ENCODE measurements at places on chromosomes 1 and 21.
A peak's percentile ranks its signal among the peaks of the same experiment; 100 is the strongest.

GRCh38 chr1:940107-941014 is 16.6 kb downstream of the SAMD11 start:
- peak; percentile 35 for DNase-seq

DNA sequence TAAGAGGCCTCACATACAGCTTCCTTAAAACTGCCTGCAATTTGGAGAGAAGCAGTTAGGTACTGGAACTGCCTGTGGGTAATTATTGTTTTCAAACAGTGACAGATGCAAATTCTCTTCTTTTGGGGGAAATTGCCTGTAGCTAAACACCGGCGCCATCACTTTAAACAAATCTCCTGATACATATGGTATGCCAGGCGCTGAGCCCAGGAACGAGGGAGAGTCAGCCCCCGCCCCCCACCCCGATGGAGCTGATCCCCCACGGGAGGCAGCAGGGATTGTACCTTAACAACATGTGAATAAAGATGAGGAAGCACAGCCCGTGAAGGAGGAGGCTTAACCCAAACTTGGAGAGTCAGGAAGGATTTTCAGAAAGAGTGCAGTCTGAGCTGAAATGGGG is 7.1 kb downstream of the TMEM51 start:
- no peak for DNase-seq

GRCh38 chr21:38134084-38134873 is 122.5 kb upstream of the KCNJ15 start:
- no peak for DNase-seq

- DNase-seq, result no peak
These were observed 6.8 kb upstream of the NFYC start for GRCh38 chr1:40684669-40685068.

DNA sequence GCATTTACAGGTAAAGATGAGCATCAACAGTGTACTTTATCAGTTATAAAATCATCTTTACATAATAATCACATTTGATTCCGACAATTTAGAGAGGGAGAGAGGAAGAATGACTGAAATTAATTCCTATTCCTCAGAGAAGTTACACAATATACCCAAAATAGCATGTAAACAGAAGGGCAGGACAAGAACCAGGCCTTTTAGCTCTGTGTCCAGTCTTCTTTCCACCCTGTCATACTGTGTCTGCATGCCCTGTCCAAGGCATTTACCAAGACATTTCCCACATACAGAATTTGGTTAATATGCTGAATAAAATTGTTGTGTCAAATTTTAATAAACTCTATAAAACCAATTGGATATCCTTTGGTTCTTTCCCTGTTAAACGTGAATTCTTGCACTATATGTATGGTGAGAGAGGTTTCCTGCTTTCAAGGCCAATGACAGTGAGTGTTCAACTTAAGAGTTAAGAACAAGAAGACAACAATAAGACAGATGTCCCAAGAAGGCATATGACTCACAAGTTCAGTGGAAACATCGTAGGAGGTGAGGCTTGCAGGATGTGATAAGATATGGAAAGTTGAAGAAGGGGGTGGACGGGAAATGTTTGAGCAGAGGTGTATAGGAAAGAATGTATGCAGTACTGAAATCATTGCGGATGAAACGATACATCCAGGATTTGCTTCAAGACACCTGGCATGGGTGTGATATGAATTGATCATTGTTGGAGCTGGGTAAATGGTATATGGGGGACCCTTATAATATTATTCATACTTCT is 20.8 kb downstream of the LRRC8B start:
- DNase-seq, result peak; percentile 43

GRCh38 chr1:16996845-16997244 is 14.9 kb downstream of the ATP13A2 start:
- DNase-seq, result no peak

DNA sequence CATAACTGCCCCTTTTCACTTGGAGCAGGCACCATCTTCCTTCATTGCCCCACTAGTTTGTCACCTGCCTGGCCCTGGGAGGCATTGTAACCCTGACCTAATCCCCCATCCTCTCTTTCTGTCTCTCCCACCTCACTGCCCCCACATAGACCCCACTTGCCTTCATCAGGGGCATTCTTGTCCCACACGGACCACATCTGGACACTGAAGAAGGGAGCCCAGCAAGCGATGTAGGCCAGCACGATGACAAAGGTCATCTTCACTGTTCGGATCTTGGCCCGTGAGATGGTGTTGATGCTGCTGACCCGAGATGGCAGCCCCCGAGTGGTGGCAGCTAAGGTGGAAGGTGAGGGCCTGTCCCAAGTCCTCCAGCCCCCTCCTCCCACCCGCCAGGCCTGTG is 1.4 kb downstream of the AVPR1B start:
- DNase-seq, result no peak

DNA sequence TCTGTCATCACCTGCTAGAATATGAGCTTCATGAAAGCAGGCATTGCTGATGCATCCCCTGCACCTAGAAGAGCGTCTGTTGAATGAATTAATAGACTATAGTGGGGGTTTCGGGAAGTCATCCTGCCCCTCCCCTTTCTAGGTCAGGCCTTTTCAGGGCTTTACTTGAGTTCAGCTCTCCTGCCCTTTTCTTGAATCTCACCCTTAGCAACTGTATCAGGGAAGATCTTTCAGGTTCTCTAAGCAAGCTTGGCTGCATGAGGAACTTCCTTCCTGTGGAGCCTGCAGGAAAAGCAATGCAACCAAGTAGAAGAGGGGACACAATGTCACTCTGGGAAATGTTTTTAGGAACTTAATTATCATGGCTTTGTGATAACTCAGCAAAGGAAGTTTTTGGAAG is 27.2 kb upstream of the KIAA0040 start:
- DNase-seq, result no peak

DNA sequence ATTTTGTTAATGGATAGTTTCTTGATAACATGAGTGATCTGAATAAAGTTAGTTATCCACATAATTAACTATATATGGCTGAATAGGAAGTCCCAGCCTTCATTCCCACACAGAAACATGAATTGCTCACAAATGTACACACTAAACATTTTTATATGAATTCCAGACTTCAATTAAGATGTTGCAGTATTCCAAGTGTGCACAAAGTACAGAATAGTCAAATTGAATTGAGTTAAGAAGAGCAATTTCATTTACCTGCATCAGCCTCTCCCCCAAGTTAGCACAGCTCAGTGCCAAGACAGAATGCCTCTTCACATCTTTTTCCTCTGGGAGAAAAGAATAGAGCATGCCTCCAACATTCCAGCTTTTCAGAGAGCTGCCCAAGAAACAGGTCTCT is 207.0 kb upstream of the SAMSN1 start:
- DNase-seq, result no peak

- no peak for DNase-seq
These were observed 6.3 kb upstream of the INAVA start for GRCh38 chr1:200888349-200888838.

DNA sequence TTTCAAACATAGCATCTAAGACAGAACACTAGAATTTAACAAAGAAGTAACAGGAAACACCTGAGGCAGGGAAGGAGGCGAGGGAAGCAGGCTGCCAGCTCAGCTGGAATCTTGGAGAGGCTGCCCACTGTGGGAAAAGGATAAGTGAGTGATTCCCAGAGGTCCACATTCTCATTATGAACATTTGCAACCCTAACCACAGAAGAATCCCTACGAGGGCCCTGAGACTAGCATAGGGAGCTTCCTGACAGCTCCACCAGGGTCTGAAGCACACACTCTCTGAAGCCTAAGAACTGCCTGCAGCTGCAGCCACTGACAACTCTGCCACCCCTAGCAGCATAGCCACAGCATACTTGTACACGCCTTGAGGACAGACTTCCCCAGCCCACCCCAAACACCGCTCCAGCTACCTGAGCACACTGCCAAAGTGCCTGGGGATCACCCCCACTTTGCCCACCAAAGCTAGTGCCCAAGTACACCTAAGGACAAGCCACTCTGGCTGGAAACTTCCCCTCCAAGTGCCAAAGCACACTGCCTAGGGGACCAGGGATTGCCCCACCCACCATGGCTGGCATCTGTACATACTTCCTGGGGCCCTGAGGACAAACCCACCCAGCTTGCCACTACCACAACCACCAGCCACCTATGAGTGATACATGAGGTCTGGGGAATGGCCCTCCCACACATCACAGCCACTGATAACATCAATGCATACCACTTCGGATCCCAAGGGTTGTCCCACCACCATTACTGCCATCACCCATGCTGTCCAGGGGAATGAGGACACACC is 76.6 kb upstream of the GUCA2A start:
- DNase-seq, result no peak

GRCh38 chr1:52334906-52335528 is 31.0 kb downstream of the CC2D1B start:
- no peak for DNase-seq

- DNase-seq, result no peak
These were observed 49.3 kb upstream of the RABGAP1L start for GRCh38 chr1:174110053-174110452.

DNA sequence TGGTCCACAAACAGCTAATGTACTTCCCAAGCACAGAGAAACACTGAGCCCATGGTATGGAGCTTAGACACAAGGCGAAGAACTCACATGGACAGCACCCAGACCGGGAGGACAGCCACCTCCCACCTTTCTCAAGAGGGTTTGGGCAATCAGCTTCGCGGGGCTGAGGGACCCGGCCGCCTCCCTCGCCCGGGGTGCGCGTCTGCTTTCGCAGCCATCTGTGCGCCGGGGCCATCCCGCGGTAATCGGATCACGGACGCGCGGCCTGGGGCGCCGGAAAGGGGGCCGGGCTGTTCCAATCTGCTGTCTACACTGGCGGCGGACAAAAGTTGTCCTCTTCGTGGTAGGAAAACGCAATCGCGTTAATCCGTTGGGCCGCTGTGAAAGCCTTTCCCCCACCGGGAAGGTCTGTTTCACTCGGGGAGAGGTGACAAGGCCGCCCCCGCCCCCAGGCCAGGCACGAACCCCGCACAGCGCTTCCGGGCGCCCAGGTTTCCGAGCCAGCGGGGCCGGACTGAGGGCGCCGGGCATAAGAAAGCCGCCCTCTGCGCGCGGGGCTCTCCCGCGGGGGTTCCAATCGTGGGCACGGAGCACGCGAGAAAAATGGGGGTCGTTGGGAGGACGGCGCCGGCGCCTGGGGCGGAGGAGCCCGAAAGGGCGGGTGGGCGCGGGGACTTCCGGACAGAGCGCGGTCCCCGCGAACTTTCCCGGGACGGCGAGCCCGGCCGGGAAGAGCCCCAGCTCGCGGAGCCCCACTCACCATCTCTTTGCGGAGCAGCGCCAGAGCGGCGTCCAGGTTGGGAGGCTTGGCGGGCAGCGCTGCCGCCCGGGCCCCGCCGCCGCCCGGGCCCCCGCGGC is 664 bp downstream of the FAM89A start:
- DNase-seq, result peak; percentile 37

GRCh38 chr1:194795917-194796593 is 1609.6 kb upstream of the B3GALT2 start:
- no peak for DNase-seq

GRCh38 chr1:212471286-212471685 is 38.6 kb downstream of the NENF start:
- DNase-seq, result no peak

DNA sequence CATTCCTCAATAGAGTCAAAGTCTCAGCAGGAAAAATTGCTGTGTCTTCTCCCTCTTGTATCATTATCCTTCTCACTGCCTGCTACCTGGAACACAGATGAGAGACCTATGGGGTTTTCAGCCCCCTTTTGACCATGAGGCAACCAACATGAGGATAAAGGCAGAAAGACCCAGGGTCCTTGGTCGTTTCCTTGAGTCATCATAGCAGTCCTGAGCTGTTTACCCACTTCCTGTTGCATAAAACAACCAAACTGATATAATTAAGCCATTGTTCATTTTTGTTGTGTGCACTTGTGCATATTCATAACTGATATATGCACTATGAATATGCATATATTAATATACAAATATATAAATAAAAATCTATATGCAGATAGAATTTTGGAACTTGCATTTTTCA is 188.3 kb upstream of the MAP1LC3C start:
- no peak for DNase-seq

DNA sequence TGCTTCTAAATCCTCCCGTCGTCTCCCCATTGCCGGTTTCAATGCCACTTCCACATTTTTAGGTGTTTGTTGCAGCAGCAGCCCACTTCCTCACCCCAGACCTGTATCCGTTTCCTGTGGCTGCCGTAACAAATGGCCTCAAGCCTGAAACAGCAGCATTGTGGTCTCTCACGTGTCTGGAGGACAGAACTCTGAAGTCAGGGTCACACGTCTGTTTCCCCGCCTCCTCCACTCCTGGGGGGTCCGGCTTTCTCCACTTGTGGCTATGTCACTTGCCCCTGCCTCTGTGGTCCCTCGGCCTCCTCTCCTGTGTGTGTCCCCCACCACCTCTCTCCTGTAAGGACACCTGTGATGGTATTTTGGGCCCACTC is 21.8 kb downstream of the TRPM2 start:
- DNase-seq, result no peak

GRCh38 chr1:117176579-117176978 is 34.1 kb downstream of the VTCN1 start:
- no peak for DNase-seq

- DNase-seq, result no peak
These were observed 154.8 kb upstream of the ETV3 start for GRCh38 chr1:157292809-157293564.

GRCh38 chr1:150567341-150567716 is 12.1 kb downstream of the MCL1 start:
- no peak for DNase-seq

DNA sequence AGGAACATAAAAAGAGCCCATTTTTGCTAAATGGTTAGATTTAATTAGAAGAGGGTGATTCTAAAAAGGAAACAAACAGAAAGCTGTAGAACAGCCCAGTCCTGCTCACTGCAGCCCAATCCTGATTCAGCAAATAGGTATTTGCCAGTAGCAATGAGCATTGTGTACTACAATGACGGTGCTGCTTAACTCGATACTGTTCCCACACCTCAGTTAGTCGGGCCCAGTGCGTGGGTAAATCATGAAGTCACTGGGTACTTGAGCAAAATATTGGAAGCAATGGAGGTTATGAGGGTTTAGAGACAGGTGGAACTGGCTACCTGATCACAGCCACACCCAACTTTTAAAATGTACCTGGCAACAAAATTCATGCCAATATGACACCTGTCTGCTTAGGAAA is 101.5 kb upstream of the ADGRL2 start:
- DNase-seq, result peak; percentile 83

- no peak for DNase-seq
These were observed 48.0 kb upstream of the RXRG start for GRCh38 chr1:165492845-165493373.

- DNase-seq, result no peak
These were observed 527.5 kb upstream of the DAB1 start for GRCh38 chr1:57951390-57951789.

GRCh38 chr1:102050556-102050955 is 53.8 kb upstream of the OLFM3 start:
- DNase-seq, result no peak

GRCh38 chr1:19511116-19511515 is 25.8 kb upstream of the CAPZB start:
- no peak for DNase-seq

DNA sequence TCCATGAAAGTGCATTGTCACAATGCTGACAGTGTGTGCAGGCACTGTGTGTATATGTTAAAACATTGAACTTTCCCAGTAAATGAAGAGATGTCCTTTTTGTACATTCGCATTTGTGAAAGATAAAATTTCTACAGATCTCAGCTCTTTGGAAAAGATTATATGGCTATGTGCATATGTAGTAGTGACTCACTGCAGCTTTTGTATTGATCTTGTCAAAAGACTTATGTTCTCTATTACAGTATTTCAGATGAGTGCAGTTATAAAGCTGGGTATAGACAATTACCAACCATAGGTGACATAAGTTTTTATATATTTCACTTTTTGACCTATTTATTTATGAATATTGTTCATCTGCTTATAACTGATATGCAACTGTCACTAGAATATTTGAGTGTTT is 212.6 kb downstream of the COL24A1 start:
- DNase-seq, result no peak

All from HCEC 1CT (cell line).